GOT3 (cell line): ENCODE measurements at places on chromosomes 1 and 21.

DNA sequence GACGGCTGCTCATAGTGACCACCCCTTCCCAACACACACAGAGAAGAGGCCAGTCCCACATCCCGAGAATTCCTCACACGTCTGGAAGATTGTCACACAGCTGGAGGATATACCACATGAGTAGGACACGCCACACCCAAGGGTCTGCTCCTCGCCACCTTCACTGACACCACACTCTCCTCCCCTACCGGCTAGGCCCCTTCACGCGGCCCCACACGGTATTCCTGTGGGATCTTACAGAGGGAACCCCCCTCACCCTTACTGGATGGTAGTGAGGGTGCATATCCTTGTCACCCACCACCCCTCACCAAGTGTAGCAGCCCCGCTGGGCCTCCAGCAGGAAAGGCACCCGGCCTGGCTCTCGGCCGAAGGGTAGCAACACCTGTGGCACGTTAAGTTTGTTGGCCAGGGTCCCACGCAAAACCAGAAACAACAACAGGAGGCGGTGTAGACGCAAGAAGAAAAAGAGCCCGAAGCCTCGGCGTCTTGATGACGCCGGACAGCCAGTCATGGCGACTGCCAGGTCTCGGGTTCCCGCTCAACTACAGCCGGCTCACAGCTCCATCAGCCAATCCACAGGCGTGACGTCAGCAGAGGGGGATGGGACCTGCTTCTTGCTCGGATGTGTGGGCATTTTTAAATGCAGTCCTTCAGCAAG is at the start of gene NUP210L:
Gene NUP210L, minus strand, starts transcription at position 540 of the 658 bp plus-strand sequence.
- DNase-seq, result no peak

DNA sequence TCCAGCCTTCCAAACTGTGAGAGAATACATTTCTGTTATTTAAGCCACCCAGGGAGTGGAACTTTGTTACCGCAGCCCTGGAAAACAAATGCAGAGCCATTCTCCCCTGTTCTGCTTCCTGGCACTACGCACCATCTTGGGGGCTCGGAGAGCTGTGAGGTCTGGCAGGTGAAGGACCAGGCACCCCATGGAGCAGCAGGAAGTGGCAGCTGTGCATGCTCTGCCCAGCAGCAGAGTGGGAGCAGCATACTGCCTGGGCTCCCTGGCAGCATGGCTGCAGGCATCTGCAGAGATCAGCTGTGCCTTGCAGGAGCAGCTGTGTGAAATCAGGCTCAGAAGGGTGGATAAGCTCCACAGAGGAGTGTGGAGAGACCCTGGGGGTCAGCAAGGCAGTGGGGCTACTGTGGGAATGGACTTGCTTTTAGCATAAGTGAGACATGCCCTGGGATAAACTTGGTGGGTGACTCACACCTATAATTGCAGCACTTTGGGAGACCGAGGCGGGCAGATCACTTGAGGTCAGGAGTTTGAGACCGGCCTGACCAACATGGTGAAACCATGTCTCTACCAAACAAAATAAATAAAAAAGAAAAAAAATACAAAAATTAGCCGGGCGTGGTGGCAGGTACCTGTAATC is 17.7 kb upstream of the ZSCAN20 start:
- DNase-seq, result no peak

DNA sequence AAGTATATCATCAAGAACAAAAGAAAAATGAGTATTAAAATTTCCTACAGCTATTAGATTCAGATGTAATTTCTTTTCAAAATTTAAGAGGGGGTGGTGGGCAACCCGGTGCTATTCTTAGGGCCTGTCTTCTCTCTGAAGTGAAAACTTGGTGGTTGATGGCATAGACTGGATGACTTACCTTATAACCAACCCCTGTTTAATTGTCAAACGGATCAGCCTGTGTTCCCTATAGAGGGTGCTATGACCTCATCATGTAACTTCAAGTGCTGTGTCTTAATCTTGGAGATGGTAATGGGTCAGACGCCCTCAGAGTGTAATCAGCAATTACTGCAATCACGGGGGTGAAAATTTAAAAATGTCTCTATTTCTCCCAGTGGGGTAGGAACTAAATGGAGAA is 176.2 kb downstream of the PCP4 start:
- DNase-seq, result no peak

DNA sequence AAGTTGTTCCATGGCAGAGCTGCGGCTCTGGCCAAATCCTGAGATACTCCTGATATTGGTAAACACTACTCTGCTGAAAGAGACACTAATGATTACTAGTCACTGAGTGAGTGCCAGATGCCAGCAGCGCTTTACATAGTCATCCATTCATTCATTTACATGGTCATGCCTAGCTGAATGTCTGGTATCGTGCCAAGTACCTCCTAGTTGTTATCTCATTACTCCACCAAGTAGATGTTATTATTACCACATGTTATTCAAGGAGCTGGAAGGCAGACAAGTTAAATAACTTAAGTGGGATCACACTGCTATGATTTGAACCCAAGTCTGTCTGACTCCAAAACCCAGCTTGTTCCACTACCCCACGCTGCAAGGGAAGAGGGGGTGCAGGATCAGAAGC is 4.7 kb downstream of the OLFML2B start:
- DNase-seq, result no peak

GRCh38 chr1:24984800-24985522 is 54.9 kb upstream of the RUNX3 start:
- no peak for DNase-seq

DNA sequence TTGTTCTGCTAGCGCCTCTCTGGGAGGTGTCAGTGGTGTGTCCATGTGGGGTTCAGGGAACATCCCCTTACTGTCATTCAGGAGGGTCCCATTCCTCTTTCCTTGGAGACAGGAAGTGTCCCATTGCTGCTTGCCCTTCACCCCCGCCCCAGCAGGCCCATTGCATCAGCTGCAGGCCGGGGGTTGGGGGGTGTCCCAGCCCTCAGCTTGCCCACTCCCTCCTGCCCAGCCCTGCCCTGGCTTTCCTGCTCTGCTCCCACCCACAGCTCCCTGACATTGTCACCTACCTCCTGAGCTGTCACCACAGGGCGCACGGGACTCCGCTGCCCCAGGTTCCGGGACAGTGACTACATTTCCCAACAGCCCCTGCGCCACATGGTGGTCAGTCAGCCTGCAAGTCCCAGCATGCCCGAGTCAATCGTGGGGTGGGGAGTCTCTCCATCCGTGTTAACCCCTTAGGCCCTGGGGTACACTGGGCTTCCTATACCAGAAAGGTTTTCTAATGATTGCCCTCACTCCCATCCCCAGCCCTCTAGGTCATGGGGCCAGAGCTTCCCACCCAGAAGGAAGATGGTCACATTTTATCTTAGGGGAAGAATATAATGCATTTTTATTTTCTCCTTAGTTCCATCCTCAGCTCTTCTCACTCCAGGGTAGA is at the start of gene INPP5B:
Gene INPP5B, minus strand, starts transcription at position 351 of the 658 bp plus-strand sequence. CDS start 745 bp downstream, outside the sequence.
- peak; percentile 28 for DNase-seq

GRCh38 chr1:48887796-48888195 is 111.1 kb upstream of the BEND5 start:
- no peak for DNase-seq

- DNase-seq, result no peak
Observed at GRCh38 chr1:237736372-237737029, 154.2 kb downstream of the ZP4 start.

DNA sequence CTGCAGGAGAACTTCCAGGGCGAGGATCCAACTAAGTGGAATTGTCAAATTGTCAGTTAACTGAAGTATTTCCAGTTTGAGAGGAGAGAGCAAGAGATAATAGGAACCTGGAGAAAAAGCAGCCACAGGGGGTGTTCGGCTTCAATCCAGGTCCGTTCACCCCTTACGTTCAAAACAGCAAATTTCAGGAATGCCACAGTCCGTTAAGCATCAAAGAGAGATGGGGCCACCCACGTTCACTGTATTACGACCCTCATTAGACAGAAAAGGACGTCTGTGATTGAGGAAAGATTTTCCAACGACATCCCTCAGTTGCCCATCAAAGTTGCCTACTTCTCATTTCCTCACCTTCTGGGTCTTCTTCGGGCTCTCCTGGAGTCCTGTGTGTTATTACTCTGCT is 422.5 kb upstream of the VAMP3 start:
- no peak for DNase-seq

DNA sequence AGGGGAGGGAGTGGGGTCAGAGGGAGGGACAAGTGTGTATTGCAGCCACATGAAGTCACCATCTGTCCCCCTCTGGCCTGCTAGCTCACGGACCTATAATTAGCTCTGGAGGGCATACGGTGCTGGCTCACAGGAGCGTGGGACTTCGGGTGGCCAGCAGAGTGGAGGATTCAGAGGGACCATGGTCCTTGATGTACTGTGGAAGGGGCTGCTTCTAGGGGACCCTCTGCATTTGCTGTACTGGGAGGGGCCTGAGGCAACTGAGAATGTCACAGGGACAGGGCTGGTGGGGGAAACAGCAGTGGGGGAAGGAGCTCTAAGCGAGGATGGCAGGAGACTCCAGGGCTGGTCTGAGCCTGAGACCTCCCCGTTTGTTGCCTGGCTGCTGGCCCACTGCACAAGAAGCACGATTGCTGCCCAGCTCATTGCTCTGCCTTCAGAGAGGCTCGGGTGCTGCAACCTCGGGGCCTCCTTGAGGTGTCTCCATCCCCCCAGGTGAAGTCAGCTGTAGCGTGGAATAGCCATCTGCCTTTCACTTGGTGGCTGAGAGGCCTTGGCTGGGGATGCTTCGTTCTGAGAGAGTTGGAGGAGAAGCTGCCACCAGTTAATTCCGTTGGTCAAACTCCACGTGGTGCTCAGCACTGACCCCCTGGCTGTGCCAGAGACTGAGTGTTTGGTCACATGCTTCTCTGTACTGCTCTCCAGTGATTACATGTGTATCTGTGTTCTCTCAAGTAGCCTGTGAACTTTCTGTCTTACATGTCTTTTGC is 2.7 kb downstream of the PPFIA4 start:
- DNase-seq, result no peak

- DNase-seq, result peak; percentile 88
Observed at GRCh38 chr1:168145184-168146159, 8.7 kb upstream of the GPR161 start.

GRCh38 chr1:111219557-111220286 is 7.8 kb upstream of the CHI3L2 start:
- DNase-seq, result no peak

- DNase-seq, result no peak
Observed at GRCh38 chr1:25869909-25870606, 5.5 kb downstream of the PAQR7 start.

DNA sequence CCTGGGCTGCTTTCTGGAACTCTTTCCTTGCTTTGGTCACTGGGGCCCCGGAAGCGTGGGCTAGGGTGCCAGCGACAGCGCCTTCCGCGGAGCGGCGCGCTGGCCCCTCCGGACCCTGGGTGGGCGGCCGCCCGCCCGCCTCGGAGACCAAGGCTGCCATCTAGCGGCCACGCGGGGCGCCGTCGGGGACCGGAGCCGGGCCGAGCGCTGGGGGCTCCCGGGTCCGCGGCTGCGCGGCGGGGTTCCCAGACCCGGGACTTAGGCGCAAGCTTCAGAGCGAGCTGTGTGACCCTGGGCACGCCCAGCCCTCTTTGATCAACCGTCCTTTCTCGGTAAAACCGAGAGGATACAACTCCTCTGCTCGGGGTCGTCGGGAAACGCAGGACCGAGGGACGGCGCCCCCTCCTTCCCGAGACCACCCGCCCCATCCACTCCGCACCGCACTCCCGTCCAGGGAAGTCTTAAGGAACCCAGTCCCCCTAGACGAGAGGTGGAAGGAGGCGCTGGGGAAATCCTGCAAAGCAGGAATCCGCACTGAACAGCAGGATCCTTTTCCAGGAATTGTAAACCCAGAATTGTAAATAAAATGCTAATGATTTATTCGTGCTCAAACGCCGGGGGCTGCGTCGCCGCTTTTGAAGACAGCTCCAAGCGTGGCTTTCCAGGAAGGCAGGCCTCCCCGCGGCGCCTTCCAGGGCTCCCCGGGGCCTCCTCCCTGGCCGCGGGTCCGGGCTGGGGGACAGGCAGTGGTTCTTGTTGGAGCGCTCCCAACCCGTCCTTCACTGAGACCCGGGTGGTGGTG is 41.2 kb downstream of the RRAGC start:
- DNase-seq, result no peak

- DNase-seq, result no peak
Observed at GRCh38 chr1:179369751-179370341, 4.1 kb downstream of the AXDND1 start.

GRCh38 chr1:62045574-62045973 is 149.1 kb upstream of the L1TD1 start:
- DNase-seq, result no peak

- DNase-seq, result no peak
Observed at GRCh38 chr1:23436520-23437354, 12.2 kb upstream of the TCEA3 start.

DNA sequence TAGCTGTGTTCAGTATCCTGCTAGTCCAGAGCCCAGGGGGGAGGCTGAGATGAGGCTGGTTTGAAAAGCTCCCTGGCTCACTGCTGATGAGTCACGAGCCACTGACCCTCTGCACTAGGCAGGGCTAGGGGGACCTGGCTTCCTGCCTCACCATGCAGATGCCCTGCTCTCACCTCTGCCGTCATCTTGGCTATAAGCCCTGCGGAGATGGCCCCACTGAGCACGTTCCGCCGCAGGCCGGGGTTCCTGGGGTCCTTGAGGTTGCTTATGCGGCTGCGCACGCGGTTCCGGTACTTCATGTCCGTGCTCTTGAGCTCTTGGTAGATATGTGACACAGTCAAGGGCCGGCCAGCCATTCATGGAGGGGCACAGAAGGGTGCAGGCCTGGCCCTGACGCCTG is 24.1 kb upstream of the ZNF436 start:
- peak; percentile 57 for DNase-seq

DNA sequence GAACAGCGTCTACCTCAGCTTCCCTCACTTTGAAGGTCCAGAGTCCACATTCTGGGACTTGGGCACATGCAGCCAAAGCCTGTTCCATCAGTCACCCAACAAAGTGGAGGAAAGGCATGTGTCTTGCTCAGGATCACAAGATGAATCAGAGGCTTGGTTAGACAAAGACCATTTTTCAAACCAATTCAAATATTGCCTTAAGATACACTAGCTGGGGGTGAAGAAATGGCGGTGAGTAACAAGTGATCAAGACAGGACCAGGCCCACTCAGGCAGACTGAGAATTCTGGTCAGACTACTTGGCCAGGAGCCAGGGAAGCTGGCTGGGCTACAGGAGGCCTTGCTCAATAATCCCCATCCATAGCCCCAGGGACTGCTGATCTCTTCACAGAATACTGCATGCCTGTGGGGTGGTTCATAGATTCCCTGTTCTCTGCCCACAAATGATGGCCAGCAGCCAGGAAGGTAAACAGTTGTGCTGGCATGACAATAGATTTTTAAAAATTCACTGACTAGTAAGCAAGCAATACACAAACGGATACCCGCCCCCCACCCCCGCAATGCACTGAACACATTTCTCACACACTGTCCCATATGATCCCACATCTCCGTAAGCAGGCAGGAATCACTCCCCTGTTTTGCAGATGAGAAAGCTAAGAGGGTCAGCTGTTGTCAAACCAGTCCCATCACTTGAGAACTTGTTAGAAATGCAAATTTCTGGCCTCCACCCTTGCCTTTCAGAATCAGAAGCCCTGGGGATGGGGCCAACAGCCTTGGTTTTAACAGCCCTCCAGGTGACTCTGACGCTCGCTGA is 27.2 kb downstream of the ERI3 start:
- peak; percentile 92 for DNase-seq

DNA sequence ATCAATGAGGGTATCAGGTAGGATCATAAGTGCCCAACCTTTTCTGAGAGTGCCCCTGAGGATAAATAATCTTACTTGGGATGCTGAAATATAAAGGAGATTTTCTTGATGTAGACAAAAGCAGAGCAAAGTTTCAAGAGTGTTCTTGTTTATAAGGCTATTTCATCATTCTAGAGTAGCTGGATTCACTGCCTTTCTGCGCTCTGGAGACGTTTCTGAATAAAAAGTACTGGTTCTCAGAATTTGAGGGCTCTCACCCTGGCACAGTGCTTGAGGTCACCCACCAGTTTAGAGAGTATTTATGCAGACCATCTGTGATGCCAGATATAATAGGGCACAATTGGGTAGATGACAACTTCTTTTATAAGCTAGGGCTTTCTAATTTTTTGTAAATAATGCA is 103.3 kb downstream of the GDAP2 start:
- no peak for DNase-seq
